ENCODE measurements at places on chromosomes 6 and 20.
A peak's percentile ranks its signal among the peaks of the same experiment; 100 is the strongest.

DNA sequence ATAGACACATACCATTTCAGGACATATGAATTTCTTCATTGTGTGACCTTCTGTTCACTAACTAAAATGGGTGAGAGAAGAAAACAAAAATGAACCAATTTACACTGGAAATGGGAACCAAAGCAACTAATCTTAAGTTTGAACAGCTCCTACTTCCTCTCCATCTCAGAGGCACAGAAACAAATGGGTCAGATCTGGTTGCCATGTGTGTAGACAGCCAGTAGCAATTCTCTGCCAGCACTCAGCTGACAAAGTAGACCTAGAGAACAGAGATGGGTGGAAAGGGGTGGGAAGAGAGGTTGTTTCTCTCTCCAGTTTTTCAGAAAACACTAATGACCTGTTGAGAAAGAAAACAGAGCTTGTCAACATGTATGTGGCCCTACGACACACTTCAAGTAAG lies 14.3 kb upstream of the POPDC3 start:
- DNase-seq, result no peak

DNA sequence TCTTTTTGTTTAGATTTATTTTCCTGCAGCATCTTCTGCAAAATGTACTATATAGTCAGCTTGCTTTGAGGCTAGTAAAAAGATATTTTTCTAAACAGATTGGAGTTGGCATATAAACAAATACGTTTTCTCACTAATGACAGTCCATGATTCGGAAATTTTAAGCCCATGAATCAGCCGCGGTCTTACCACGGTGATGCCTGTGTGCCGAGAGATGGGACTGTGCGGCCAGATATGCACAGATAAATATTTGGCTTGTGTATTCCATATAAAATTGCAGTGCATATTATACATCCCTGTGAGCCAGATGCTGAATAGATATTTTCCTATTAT lies 3.2 kb downstream of the FOXC1 start:
- no peak for DNase-seq

- peak; percentile 61 for DNase-seq
These were observed 21.7 kb downstream of the TRAF3IP2 start for GRCh38 chr6:111583986-111584385.

DNA sequence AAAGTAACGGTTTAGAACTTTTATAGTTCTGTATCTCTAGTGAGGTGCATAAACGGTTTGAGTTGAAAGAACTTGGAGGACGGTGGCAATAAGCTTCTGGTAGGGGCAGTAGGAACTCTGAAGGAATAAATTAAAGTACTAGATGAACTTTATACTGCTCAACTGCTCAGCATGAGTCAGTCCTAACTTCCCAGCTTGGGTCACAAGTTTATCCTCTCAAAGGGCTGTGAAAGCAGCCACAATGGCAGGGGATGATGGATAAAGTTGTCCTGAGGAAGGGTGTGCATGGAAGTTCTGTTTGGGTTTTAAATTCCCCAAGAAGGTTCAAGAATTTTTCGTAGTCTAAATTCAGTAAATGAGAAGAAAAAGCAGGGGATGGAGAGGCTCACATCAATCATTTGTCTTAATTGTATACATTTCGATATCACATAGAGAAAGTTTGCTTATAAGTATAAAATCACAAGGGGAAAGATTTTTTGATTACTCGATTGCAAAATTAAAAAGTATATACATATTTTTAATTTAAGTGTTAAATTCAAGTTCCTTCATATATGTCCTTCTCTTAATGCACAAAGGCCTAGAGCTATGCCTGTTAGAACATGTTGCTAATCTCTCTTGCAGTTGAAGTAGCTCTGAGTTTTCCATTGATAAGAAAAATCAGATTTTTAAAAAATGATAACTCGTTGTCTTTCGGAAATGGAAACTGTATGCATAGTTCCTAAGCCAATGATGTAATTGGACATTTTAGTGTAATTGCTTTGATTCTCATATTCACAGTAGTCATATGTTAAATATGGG lies 55.3 kb upstream of the JAG1 start:
- DNase-seq, result no peak

DNA sequence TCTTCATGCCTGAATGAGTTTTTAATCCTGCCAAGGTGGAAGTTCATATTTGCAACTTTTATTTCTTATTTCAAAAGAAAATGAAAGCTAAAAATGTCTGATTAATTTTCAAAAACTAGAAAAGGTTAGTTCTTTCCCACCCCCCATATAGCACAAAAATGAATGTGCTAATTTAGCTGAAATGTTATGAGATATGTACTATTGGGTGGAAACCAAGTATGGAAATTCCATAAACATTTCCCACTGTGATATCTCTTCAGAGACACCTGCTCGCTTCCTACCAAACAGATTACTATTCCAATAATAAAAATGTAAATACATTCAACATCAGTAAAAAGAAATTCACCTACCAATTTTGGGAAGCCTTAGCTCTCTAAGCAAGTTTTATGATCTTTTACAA lies 678.6 kb upstream of the ID4 start:
- DNase-seq, result no peak

- peak; percentile 64 for DNase-seq
These were observed 11.3 kb upstream of the TFAP2A start for GRCh38 chr6:10425975-10426780.

DNA sequence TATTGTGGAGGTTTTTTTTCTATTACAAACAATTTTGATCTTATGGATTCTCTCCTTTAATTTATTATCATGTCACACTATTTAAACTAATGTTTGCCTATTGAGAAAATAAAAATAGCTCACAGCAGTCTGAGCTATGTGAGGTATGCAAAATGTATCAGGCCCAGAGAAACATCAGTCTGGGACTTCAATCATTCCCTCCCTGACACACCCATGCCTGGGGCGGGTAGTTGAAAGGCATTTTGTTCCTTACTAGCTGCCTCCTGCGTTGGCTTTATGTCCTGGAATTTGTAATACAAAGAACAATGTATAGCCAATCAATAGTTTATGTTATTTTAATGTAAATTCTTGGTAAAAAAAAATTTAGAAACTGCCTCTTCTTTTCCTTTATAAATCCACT lies 403.3 kb downstream of the EPM2A start:
- no peak for DNase-seq

DNA sequence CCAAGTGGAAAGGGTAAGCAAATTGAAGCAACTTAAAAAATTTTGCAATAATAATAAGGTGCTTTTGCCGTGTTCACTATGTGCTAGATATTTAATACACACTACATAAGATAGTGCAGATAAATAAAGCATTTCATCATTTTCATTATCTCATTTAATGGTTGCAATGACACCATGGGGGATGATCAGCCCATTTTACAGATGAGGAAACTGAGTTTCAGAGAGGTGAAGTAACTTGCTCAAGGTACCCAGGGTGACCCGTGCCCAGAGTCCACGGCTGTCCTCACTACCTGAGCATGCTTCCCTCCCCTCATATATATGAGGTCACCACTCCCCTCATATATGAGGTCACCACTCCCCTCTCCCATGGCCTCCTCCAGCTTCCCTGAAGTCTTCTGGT lies 7.5 kb upstream of the KCNK5 start:
- DNase-seq, result no peak

DNA sequence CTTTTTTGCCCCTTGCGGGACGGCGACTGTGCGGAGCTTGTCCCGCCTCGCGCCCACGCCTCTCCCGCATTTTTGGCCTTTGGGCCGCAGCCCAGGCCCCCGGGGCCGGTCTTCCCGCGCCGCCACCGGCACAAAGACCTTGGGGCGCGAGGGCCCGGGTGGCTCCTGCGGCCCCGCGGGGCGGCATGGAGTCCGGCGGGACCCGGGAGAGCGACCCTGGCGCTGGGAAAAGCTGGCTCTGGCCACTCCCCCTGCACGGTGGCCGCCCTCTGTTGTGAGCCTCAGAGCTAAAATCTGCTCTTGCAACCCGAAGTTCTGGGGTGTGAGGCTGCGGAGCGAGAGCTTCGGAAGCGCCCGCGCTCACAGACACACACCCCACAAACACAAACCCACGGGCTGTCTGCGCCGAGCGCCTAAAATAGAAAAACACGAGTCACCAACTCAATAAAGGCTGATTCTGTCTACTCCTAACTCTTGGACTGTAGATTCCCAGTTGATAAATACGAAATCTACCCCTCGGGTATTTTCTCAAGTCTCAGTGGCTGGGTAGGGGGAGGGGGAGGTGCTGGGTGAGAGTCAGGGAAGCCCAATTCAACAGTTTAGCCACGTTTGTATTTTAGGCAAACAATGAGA lies 496 bp upstream of the BEND3 start:
- DNase-seq, result peak; percentile 54
